CD4-positive, alpha-beta T cell treated with Interleukin-10 for 1 hour (primary cell): ENCODE measurements at places on chromosomes 3 and 15.
A peak's percentile ranks its signal among the peaks of the same experiment; 100 is the strongest.

GRCh38 chr3:191430103-191430502, 30.9 kb upstream of the PYDC2 start:
- no peak for DNase-seq

DNA sequence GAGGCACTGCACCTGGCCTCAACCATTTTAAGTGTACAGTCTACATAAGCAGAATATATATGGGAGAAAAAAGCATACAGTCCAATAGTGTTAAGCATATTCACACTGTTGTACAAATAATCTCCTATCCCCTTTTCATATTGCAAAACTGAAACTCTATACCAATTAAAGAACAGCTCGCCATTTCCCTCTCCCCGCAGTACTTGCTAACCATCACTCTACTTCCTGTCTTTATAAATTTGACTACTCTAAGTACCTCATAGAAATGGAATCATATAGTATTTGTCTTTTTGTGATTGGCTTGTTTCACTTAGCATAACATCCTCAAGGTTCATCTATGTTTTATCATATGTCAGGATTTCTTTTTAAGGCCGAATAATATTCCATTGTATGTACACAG, 21.6 kb upstream of the TASOR start:
- peak; percentile 19 for DNase-seq

GRCh38 chr3:112976001-112976400, 1.1 kb upstream of the CD200R1 start:
- no peak for DNase-seq

- DNase-seq, result peak; percentile 41
Observed at GRCh38 chr15:58761010-58761388, 10.1 kb upstream of the MINDY2 start.

DNA sequence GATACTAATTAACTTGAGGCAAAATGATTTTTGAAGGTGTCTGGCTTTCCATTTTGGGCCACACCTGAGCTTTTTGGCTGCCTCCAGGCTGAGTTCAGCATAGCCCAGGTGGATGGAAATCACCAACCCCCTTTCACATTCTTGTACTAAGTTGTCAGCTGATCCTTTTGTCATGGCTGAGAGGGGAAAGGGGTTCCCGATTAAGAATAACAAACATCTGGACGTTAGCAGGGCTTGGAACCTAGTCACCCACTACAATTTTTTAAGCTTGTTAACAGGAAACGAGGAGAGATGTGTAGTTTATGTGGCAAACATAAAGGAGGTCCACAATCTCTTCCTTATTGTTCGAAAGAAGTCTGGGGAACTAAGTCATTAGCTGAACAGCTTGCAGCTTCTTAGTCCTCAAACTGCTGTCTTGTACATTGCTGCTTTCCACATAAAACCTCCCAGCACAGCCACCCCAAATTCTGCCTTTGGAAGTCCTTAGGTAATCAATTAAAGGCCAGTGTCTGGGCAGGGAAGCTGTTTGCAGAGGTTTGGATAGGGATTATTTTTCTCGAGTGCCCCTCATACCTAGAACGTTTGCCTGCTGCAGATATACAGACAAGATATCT, 5.0 kb downstream of the NR2F2 start:
- no peak for DNase-seq

DNA sequence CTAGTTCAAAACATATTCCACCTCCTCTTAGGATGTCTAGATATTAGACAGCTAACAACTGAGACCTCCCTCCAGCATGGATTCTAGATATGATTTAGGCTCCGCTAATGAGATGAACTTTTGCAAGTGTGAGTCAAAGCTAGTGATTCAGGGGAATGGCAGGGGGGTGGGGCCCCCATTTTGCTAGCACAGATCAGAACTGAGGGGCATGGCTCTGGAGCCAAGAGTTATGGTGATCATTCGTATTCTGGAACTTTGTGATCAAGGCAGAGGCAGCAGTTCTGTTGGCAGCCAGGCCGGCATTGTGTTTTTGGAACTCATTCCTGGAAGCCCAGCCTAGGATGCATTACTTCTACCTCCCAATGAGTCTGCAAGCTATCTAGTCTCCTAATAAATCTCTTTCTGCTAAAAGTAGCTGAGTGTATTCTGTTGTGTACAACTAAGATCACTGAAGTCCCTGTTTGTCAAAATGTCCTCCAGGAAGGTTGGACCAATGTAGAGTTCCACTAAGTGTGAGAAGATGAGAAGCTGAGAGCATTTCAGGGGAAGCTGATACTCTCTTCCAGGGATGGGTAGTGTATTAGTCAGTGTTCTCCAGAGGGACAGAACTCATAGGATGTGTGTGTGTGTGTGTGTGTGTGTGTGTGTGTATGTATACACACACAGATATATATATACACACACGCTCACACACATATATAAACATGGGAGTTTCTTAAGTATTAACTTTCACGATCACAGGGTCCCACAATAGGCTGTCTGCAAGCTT, 312.7 kb downstream of the TLE3 start:
- DNase-seq, result no peak

DNA sequence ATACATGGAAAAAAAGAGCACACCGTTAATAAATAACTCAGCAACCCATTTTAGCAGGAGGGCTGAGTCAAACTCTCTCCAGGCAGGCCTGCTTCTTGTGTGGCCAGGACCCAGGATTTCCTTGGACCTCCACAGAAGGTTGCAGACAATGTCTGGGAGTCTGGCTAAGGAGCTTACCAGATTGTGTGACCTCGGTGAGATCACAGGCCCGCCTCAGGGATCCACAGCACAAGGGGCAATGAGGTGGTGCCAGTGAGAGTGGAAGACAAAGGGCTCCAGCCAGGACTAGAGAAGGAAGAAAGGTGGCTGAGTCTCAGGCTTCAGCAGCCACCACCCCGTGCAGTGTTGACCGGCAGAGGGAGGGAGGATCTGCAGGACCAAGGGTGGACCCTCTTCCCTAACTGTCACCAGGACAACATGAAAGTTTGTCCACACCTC, 32.2 kb upstream of the SEC22A start:
- no peak for DNase-seq

DNA sequence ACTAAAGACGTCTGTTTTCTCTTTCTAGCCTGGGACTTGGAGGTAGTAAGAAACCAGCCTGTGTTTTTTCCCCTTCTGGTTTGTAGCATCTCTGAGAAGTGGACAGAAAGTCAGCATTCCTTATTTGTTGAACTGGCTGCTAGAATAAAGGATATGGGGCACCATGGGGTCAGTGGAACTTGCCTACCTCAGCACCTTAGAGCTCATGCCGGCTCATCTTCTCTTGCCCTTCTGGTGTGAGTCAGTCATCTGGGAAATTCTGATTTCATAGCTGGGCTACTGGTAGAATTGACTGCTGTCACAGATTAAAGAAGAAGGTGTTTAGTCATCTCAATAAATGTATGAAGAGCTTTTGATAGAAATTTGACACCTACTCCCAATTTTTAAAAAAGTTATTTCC, 202.7 kb upstream of the TOPAZ1 start:
- DNase-seq, result no peak

DNA sequence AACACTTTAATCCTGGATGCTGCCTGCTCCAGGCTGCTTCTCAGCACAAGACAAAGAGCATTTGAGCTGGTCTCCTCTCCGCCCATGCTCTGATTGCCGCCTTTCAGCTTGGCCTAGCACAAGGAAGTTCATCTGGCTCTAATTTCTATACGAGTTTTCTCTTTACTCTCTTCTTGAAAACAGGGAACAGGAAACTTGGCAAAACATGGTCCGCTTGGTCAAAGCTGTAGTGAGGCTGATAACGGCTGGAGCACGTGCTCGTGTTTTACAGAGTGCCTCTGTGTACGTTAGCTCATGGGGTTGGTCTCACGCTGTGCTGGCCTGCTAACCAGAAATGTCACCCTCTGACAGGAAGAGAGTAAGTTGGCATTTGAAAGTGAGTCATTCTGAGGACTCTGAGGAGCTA, 19.2 kb downstream of the RARRES1 start:
- no peak for DNase-seq

- DNase-seq, result no peak
Observed at GRCh38 chr15:43134157-43134635, 810 bp downstream of the TMEM62 start.

GRCh38 chr3:10459954-10460754, 45.2 kb downstream of the ATP2B2 start:
- peak; percentile 59 for DNase-seq

- peak; percentile 53 for DNase-seq
Observed at GRCh38 chr15:66603301-66604179, 37.7 kb upstream of the LCTL start.

DNA sequence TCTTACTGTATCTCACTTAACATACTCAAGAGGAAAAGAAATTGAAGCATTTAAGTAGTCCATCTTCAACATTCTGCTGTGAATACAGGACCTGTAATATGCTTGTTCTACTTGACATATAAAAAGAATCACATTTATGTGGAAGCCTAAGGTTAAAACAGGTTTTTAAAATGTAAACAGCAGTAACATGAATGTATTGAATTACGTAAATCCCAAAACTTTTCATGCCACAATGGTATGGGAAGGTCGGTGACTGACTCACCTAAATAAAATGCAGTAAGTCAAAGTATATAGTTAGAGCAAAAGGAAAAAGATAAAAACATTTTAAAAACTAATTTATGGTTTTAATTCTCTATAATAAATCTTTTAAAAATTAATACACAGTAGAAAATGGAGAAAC, 115.7 kb upstream of the TJP1 start:
- no peak for DNase-seq
